ENCODE measurements at places on chromosomes 1 and 21.

DNA sequence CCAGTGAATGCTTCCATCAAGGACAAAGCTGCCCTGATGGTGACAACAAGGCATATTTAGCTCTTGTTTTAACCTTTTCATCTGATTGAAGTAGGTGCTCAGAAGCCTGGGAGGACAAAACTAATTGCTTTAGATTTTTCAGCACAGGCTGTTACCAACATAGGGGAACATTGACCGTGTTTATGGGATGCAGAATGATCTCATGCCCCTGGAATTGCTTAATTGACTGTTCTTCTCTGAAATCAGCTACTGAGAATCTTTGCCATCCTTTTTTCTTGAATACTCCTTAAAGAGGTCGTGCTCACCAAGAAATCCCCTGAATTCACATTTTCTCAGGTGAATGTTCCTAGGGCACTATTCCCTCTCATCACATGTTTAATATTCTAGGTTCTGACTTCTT lies 95.9 kb upstream of the CCDC190 start:
- DNase-seq, result no peak

DNA sequence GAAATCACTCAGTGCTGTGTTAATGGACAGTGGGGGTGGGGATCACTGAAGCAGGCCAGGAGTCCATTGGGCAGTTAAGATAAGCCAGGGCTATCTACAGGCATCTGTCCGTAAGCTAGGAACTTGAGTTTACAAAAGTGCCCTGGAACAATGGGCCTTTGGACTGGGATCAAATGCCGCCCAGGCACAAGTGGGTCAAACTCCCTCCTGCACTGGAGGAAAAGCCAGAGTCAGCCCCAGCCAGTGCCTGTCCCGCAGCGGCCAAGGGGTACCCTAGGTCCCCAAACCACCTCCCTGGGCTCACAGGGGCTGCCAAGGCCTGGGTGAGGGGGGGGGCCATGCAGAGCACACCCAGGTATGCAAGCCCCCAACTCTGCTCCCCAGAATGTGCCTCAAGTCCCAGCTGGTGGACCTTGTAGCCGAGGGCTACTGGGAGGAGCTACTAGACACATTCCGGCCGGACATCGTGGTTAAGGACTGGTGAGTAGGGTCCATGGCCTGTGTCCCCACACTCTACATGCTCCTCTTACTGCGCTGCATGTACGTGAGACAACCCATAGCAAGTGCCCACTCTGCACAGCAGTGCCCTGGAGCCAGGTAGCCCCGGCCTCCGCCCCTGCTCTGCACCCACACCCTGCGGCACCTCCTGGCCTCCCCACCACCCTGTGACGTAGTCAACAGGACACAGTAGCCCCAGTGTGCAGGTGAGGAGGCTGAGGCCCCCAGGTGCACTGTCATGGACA lies 7.7 kb downstream of the FBXO6 start:
- no peak for DNase-seq

- DNase-seq, result no peak
Observed at GRCh38 chr1:212696721-212697331, 2.8 kb downstream of the BATF3 start.

DNA sequence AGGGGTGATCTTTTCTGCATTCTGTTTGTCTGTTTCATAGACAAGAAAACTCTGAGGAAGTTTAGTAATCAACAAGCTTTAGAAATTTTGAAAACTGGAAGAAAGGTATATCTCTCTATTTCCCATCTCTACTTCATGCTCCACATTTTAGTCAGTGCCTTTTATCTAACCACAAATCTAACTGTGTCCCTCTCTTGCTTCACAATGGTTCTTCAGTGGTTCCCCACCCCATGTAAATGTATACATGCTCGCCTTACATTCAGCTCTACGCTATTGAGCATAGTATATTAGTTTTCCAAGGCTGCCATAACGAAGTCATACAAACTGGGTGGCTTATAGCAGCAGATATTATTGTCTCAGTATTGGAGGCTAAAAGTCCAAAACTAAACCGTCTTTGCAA lies 14.4 kb upstream of the SAMSN1 start:
- DNase-seq, result no peak

DNA sequence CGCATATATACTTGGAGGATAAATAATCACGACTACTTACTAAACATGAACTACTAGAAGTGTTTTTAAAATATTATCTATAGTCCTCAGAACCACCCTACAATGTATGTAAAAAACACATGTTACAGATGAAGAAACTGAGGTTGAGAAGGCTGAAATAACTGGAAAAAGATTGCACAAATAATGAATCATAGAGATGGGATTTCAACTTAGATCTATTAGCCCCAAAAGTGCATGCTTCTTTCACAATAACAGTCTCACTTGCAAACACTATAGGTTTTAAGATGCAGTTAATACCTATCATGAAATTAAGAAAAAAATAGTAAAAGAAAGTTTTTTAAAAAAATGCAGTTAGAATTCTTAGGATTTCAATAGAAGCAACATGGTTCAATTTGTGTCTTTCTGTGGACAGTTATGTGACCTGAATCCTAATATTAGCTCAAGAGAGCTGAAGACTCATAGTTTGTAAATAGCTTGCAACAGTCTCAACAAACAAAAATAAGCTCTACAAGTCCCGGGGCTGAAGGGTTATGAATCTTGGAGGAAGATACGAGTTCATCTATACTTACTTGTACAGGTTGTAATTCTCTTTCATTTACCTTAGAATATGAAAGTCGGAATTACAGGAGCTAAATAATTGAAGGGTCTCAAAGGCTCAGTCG lies 58.6 kb upstream of the NTPCR start:
- no peak for DNase-seq

- no peak for DNase-seq
Observed at GRCh38 chr21:45670731-45671130, 27.2 kb downstream of the PCBP3 start.

DNA sequence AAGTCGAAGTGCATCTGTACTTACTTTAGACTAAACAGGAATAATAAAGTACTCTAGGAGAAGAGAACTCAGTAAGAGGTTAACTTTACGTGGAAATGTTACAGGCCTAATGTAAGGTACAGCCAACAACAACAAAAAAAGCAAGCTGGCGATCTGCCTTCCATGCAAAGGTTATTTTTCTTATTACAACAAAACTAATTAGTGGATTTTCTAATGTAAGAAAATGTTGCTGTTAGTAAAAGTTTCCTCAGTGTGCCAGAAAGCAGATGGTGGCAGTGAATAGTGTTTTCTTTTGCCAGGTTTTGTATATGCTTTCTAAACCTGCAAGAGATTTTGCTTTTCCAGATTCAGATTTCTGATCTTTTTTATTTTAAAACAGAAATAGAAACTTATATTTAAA lies 179.2 kb downstream of the NFIA start:
- no peak for DNase-seq

- DNase-seq, result peak; percentile 58
Observed at GRCh38 chr1:70487910-70488665, 77.0 kb downstream of the CTH start.

- DNase-seq, result no peak
Observed at GRCh38 chr1:31585736-31586365, 9.5 kb downstream of the TINAGL1 start.

DNA sequence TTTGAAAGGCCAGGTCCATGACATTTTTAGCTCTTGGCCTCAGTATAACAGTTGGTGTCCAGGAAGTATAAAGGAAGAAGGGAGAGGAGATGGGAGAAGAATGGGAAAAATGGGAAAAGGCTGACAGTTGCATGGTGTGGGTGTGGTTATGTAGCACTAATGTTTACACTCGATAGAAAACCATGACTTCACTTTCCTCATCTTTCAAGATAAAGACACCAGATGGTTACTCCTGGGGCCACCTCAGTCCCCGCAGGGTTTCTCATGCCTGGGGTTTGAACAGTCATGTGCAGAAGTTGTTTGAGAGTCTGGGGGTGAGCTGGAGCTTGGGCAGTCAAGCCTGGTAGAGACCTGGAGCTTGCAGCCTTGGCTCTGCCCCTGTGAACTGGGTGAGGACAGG lies 7.9 kb downstream of the PGBD2 start:
- no peak for DNase-seq

GRCh38 chr1:180230416-180230790 lies 339 bp downstream of the LHX4 start:
- DNase-seq, result peak; percentile 44

- no peak for DNase-seq
Observed at GRCh38 chr1:224525411-224526040, 90.6 kb upstream of the CNIH3 start.

GRCh38 chr1:169487561-169487960 lies 1.8 kb upstream of the SLC19A2 start:
- DNase-seq, result no peak

DNA sequence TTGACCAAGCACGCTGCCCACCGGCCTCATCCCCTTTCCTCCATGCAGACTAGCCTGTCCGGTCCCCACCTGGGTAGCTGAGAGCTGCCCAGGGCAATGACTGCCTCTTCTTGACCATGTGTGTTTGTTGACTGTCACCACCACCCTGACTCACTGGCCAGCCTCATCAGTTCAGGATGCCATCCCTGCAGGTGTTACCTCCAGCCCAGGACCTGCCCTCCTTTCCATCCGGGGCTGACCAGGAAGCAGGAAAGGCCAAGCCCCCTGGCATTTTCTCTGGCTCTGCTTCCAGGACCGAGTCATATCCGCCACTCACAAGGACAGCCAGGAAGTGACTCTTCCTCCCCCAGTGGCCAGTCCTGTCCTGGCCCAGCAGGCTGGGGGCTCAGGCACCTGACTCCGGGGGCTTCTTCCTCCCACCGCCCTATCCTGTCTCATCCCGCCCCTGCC lies 17.1 kb downstream of the EPHA2 start:
- DNase-seq, result no peak

DNA sequence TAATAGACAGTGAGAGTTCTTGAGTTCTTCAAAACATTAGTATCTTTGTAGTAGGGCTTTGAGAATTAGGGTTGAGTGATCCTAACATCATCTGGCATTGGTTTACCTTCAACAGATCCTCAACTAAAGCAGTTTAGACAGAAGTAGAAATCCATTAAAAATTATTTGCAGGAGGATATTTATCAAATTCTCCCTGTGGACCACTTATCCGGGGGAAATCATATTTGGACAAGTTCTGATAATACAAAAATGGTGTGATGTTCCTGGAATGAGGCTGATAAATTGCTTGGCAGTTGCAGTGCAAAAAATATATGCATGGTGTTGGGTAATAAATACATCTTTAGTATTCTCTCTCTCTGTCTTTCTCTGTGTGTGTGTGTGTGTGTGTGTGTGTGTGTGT lies 115.1 kb upstream of the CHODL start:
- DNase-seq, result no peak

DNA sequence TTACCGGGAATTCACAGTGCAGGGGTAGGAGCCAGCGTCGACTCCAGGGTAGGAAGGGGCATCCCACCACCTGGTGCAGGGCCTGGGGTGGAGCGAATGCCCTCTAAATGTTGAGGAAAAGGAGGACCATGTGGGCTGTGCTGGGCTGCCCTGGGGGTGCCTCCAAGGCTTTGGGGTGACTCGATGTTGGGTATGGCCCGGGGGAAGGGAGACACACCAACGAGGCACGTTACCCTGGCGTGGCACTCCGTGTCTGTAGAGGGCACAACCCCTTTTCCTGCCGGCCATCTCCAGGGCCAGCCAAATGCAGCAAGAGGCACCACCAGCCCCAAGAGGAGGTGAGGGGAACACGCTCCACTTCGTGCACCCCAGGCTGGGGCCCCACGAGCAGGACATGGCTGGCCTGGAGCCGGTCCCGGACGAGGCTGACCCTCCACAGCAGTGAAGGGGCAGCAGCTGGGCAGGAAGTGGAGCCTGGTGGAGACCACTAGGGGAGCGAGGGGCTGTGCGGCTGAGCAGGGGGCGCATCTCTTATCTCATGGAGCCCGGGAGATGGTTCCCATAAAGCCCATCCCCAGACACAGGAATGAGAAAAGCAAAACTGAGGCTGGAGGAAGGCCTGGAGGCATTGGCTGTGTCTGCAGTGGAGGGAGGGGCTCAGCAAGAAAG lies 11.2 kb downstream of the ACTRT2 start:
- no peak for DNase-seq

- no peak for DNase-seq
Observed at GRCh38 chr21:32868631-32869454, 97.3 kb upstream of the PAXBP1 start.

DNA sequence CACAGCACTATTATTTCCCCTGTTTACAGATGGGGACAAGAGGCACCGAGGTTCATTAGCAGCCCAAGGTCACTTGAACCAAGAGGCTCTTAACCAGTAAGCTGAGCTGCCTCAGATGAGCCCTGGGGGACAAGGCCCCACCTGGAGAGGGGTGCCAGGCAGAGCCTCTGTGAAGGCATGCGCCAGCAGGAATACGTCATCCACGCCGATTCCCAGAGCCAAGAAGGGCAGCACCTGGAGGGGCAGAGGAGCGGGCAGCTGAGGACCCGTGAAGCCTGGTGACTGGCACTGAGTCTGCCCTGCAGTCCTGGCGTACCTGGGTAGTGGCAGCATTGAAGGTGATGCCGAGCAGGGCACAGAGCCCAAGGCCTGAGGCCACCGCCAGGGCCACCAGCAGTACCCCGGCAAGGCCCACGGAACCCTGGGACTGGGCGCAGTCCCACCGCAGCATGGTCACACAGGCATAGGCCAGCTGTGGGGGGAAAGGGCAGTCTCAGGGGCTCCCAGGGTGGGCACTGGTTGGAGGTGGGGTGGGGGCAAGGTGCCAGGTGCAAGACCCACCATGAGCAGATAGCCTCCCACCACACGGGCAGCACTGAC lies 14.1 kb downstream of the PTCH2 start:
- DNase-seq, result no peak

- DNase-seq, result no peak
Observed at GRCh38 chr1:45848097-45848496, 44.7 kb downstream of the MAST2 start.

GRCh38 chr1:203600782-203601513 lies 25.7 kb upstream of the ATP2B4 start:
- no peak for DNase-seq

DNA sequence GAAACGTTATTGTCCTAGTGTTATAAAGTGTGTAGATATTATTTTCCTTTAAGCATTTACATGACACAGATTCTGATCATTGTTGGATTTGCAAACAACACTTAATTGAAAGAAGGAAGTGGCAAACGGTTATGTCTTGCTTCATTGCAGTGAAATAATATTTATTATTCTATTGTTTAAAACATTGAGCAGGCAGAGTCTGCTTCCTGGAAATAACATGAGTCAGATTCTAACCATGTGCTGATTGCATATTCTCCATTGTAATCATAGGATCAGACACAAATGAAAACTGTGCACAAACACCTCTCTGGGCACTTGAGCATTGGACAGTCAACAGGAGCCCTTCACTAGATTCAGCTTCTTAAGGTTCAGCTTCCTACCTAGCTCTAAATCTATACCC lies 46.8 kb upstream of the USP25 start:
- DNase-seq, result no peak

GRCh38 chr1:204102739-204103430 lies 30.0 kb downstream of the SOX13 start:
- peak; percentile 35 for DNase-seq

GRCh38 chr1:160070243-160071163 lies 543 bp upstream of the KCNJ10 start:
- peak; percentile 84 for DNase-seq

GRCh38 chr1:66925558-66925910 lies 744 bp downstream of the MIER1 start:
- no peak for DNase-seq
